ENCODE measurements at places on chromosomes 3 and 15.
A peak's percentile ranks its signal among the peaks of the same experiment; 100 is the strongest.

DNA sequence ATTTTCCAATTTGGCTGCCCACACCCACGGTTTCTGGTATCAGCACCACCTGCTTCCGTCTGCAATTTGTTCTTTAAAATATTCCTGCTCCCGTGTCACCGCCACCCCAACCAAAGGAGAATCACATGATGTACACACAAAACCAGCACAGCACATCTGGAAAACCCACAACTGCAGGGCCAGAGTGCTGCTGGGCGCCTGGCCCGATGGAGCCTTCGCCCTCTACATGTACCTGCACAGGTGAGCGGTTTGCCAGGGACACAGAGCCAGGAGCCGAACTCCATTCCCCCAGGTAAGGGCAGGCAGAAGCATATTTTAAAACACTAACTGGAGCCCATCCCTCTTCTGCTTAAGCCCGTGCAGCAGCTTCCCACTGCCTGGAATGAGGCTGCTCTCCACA lies 75.6 kb downstream of the ADAMTS17 start:
- no peak for DNase-seq

DNA sequence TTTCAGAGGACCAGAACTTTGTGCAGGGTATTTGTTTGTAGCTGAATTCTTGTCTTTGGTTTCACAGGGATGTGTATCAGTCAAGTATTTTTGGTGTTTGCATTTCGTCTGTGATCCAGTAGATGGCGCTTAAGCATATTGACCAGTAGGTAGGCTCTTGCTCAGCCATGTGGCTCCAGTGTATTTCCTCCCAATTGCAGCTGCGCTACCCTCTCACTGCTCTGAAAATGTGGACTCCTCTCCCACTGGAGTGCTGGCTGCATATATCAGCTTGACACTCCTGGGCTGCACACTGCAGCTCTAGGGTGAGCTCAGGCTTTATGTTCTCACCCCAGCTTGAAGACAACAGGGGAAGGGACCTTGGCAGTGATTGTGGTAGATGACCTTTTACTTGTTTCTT lies 1264.3 kb upstream of the ALCAM start:
- DNase-seq: peak; percentile 53

- no peak for DNase-seq
Observed at GRCh38 chr15:61064651-61065050, 164.5 kb downstream of the RORA start.

GRCh38 chr15:98786717-98787116 lies 138.4 kb downstream of the IGF1R start:
- peak; percentile 39 for DNase-seq

DNA sequence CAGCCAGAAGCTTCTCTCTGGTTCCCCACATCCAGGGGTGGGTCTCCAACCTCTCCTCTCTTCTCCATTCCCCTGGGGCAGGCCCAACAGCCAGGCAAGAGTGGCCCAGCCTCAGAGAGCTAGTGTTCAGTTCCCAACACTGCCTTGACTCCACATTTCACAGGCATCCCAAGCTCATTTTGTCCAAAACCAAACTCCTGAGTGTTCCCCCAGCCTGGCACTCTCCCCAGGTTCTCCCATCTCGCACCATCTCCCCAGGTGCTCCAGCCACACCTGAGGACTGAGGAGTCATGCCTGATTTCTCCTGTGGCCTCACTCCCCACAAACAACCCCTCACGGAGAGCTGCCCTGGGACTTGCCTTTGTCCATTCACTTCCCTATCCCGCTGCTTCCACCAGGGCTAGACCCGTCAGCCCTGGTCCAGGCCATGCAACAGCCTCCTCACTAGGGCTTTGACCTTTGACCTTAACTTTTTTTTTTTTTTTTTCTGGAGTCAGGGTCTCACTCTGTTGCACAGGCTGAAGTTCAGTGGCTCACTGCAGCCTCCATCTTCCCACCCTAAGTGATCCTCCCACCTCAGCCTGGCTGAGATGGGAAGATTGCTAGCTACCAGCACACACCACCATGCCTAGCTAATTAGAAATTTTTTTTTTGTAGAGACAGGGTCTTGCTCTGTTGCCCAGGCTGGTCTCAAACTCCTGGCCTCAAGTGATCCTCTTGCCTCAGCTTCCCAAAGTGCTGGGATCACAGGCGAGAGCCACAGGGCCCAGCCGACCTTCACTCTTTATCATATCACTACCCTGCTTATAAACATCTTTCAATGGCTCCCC lies 3.9 kb upstream of the CSK start:
- DNase-seq: peak; percentile 72

DNA sequence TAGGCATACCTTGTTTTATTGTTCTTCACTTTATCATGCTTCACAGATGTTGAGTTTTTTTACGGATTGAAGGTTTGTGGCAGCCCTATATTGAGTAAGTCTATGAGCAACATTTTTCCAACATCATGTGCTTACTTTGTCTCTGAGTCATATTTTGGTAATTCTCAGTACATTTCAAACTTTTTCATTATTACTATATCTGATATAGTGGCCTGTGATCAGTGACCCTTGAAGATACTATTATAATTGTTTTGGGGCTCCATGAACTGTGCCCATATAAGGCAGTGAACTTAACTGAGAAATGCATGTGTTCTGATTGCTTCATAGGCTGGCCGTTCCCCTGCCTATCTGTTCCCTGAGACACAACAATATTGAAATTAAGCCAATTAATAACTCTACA lies 42.8 kb upstream of the NSMCE3 start:
- no peak for DNase-seq

DNA sequence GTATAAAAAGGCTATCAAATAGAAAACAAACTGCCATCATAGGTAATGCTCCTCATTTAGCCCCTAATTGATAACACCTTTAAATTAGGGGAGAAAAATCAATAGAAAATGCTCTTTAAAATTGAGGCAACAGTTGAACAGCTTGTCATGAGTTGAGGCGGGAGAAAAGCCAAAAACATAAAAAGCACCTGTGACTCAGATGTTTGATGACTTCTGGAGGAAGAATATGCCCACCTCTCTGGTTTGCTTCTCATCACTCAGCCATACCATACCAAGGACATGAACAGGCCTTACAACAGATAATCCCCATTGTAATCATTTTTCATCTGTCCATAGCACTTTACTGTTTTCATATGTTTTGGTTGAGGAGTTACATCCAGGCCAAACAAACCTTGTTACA lies 246.0 kb downstream of the MYRIP start:
- no peak for DNase-seq

DNA sequence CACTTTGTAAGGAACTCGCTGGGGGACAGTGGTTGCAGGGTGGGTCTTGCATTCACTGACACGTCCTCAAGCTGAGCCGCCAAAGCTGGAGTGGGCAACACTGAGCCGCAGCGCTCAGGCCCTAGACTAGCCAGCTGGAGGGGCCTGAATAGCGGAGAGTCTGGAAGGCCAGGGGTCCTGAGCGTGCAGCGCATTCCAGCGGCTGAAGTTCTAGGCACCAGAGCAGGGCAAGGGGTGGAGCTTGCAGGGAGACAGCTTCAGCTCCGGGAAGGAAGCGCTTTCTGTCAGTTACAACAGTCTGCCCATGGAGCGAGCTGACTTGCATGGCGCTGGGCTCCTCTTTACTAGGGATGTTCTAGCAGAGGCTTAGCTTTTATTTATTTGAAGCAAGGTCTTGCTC lies 2.7 kb downstream of the MAP6D1 start:
- no peak for DNase-seq

DNA sequence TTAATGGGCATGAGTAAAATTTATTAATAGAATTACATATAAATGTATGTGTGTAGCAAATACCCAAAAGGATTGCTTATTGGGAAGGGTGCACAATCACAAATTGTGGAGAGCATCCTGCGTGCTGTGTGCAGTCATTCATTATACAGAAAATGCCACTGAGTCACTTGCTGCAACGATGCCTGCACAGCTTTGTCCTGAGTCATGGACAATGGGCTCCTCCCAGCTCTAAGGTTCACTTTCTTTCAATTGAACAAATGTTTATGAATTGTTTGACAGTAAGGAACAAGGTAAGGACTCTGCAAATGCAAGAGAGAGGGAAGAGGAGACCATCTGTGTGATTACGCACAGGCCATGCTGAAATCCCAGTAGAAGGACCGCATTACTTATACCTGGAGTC lies 18.7 kb downstream of the CFAP161 start:
- DNase-seq: no peak

DNA sequence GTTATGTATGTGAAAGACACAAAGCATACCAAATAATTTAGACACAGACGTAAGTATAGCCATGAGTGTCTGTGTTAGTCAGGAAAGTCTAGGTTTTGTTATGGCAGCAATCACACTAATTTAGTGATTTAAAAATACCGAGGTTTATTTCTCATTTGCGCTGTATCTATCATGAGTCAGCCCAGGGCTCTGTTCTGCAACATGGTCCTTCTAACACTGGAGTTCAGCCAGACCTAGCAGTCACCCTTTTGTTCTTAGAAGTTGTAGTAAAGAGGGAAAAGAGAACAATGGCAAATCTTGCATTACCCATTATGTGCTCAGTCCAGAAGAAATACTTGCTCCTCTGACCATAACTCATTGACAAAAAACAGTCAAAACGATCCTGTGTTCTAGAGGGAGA lies 311.5 kb downstream of the NLGN1 start:
- DNase-seq: no peak

DNA sequence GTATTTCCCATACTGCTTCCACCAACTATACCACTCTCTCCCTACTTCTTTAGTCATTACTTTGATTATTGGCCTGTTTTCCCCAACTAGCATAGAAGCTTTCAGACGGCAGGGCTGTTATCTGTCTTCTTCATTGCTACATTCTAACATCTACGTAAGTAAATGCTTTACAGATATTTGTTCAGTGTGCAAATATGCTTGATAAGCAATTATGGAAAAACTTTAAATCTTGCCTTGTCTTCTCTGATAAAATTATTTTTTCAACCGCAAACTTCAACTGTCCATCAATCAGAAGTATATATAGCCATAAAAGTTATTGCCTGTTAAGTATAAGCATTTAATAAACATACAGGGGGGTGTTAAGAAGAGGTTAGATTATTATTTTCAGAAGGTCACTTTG lies 35.7 kb downstream of the ZDHHC23 start:
- no peak for DNase-seq

GRCh38 chr15:34993877-34994276 lies 5.8 kb upstream of the ZNF770 start:
- no peak for DNase-seq

- peak; percentile 68 for DNase-seq
Observed at GRCh38 chr15:79339588-79340314, 28.8 kb downstream of the TMED3 start.

- DNase-seq: peak; percentile 72
Observed at GRCh38 chr3:183275418-183275817, 22.4 kb downstream of the B3GNT5 start.

- no peak for DNase-seq
Observed at GRCh38 chr3:14181253-14181652, 2.6 kb downstream of the LSM3 start.

DNA sequence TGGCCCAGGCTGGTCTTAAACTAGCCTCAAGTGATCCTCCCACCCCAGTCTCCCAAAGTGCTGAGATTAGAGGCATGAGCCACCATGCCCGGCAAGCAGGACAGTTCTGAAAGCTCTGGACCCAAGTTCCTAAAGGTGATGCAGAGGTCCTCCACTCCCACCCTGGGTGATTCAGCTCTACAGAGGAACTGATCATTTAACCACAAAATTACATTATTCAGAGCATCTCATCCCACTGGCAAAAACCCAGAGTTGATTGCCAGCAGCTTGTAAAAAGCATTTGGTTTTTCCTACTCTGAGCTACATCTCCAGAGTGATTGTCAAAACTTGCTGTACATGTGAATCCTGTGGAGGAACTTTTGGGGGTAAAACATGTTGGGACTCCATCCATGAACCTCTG lies 60.2 kb downstream of the SLTM start:
- DNase-seq: peak; percentile 30

DNA sequence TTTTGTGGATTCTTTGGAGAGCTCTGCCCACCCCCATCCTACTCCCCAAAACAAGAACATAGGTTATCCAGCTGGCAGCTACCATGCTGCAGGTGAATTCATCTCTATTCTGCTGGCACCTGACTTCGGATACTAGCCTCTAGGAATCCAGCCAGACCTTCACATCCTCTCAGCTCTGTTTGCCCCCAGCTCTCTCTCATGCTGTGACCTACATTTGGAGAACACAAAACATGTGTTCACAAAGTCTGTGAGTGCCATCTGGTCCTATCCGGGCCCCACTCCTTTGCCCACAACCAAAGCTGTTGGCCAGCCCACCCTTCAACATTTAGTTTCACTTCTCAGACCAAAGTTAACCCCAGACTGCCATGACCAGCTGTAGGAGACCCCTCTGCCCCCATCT lies 89.4 kb upstream of the C3orf80 start:
- DNase-seq: no peak

GRCh38 chr15:75835990-75836958 lies 7.0 kb upstream of the UBE2Q2 start:
- peak; percentile 22 for DNase-seq

- DNase-seq: no peak
Observed at GRCh38 chr15:58154769-58155168, 16.6 kb downstream of the AQP9 start.

- no peak for DNase-seq
Observed at GRCh38 chr15:81825136-81825535, 220.7 kb downstream of the MEX3B start.

- no peak for DNase-seq
Observed at GRCh38 chr3:52004163-52004787, 8.6 kb upstream of the RPL29 start.

DNA sequence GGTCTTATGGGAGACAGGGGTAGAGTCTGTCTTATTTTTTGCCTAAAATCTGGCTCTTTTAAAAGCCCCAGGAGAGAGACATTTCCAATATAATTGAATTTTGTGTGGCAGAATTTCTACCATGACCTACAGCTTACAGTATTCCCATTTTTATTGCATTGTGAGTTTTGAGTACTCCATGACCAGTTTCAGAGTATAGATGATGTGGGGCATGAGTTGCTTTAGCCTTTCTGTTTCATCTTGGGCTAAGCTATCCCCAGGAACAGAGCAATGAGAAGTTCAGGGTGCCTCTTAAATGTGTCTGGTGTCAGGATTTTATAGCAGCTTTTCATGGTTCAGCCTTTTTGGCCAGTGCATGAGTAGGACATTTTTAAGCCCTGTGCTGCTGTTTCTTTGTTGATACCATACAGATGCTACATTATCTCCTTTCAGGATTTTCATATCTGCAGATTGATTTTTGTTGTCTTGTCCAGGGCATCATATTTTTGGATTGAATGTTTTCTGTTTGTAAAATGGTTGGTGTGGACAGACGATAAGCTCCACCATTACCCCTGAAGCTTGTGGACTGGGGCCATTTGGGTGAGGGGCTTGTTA lies 3.5 kb downstream of the ABHD2 start:
- no peak for DNase-seq

GRCh38 chr15:48811325-48811958 lies 573 bp upstream of the CEP152 start:
- DNase-seq: no peak

- no peak for DNase-seq
Observed at GRCh38 chr3:135238871-135239614, 444.0 kb downstream of the EPHB1 start.

DNA sequence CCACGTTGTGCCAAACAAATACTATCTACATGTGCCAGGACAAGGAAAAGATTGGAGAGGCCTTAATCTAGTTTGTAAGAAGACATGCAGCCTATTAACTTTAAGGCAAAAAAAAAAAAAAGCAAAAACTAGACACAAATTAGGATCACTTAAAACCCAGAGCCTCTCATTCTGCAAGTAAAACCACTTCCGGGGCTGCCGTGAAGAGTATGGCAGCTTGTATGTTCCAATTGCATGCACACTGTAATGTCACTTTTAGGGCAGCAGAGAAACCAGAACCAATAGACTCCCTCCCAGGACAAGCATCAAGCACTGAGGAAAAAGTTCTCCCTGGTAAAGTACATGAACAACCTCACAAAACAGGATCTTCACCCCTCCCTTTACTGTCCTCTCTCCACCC lies 70.6 kb downstream of the RSL24D1 start:
- DNase-seq: no peak

- no peak for DNase-seq
Observed at GRCh38 chr15:41004490-41004889, 51.2 kb downstream of the CHAC1 start.

All from suppressor macrophage (primary cell).